Brain (organoid and tissue), 16 donors: ENCODE measurements at places on chromosomes 3 and 15.
A peak's percentile ranks its signal among the peaks of the same experiment; 100 is the strongest.

DNA sequence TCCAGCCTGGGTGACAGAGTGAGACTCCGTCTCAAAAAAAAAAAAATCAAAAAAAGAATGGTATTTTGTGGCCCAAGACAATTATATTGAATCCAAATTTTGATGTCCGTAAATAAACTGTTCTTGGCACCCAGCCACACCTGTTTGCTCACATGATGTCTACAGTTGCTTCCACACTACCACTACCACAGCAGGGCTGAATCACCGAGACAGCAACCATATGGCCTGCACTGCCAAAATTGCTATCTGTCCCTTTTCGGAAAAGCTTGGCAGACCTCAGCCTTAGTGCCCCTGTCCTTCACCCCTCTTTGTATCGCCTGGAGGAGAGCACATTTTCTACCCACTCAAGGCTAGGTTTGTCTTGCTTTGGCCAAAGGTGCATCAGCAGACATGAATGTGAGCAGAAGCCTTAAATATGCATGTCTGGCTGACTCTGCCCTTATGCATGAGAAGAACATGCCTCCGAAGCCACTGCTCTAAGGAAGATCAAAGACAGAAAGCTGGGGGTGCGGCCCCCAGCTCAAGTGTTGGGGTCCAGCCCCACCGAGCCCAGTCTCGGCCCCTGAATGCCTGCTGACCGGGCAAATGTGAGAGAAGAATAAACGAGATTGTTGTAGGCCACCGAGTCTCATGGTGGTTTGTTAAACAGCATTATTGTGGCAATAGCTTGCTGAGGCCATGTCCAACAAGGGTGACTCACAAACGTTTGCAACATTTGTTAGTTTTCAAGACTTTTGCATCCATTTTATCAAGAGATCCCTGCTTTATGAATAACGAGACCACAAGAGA is 108.1 kb downstream of the TPRA1 start:
- no peak for DNase-seq

- DNase-seq: peak; percentile 45
Observed at GRCh38 chr3:142027735-142028134, 121.6 kb downstream of the TFDP2 start.

- DNase-seq: no peak
Observed at GRCh38 chr3:158267015-158267414, 157.1 kb downstream of the RSRC1 start.

GRCh38 chr3:12905316-12906071 is 64.1 kb upstream of the RPL32 start:
- DNase-seq: no peak

- DNase-seq: no peak
Observed at GRCh38 chr3:100588251-100588650, 21.1 kb upstream of the ADGRG7 start.

GRCh38 chr3:177538048-177538749 is 340.9 kb upstream of the TBL1XR1 start:
- DNase-seq: peak; percentile 87

DNA sequence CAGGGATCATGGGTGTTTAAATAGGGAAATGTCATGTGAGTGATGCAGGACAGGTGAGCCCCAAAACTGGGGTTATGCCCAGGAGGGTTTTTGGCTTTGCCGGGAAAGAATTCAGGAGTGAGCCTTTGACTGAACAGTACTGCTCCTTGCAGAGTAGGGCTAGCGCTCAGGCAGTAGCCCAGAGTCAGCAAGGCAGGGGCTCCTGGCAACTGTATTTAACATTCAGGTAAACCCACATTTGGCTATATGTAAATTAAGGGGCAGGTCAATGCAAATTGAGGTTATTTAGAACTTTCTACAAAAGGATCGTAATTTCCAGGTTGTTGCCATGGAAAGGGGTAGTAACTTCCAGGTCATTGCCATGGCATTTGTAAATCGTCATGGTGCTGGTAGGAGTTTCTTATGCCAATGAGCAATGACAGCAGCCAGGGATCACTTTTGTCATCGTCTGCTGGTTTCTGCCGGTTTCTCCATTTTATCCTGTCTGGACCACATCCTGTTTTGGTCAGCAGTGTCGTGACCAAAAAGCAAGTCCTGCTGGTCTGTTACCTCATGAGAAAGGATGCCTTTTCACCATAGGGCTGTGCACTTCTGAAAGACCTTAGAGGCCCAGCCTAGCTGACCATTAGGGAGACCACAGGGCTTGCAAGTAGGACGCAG is 24.3 kb downstream of the MTHFS start:
- DNase-seq: no peak

DNA sequence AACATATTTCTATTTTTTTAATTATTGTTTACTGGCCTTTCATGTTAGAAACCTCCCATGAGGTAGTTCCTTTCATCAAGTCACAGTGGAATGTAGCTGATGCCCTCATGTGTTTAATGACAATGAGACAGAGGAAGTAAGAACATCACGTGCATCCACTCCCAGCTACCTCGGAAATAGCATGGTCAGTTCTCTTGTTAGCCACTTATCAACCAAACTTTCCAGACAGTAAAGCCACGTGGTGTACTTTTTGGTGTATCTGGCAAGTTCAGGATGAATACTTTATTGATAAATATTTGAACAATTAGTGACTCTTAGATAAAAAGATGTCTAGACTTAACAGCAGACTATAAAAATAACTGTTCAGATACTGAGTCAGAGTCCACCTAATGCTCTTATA is 781.7 kb downstream of the MECOM start:
- DNase-seq: no peak

GRCh38 chr15:74431116-74431515 is 2.6 kb downstream of the SEMA7A start:
- DNase-seq: no peak

- DNase-seq: no peak
Observed at GRCh38 chr3:189260556-189261493, 89.1 kb downstream of the TPRG1 start.

- DNase-seq: peak; percentile 80
Observed at GRCh38 chr15:74768771-74769342, 13.0 kb upstream of the CSK start.

DNA sequence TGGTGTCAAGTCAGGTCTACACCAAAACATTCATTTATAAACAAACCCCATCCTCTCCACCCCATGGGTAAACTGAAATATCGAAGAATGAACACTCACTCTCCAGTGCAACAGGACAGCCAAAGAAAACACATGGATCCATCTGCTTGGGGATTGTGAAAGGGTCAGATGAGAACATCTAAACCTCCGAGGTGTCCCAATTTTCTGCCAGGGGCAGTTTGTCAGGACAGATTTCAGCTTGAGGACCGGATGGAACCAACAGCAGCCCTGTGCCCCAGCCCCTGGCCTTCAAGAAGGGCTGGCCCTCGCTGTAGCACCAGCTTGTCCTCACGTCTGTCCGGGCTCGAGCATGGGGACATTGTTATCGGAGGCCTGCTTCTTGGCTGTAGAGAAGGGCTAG is 45.5 kb downstream of the PCSK6 start:
- DNase-seq: no peak

DNA sequence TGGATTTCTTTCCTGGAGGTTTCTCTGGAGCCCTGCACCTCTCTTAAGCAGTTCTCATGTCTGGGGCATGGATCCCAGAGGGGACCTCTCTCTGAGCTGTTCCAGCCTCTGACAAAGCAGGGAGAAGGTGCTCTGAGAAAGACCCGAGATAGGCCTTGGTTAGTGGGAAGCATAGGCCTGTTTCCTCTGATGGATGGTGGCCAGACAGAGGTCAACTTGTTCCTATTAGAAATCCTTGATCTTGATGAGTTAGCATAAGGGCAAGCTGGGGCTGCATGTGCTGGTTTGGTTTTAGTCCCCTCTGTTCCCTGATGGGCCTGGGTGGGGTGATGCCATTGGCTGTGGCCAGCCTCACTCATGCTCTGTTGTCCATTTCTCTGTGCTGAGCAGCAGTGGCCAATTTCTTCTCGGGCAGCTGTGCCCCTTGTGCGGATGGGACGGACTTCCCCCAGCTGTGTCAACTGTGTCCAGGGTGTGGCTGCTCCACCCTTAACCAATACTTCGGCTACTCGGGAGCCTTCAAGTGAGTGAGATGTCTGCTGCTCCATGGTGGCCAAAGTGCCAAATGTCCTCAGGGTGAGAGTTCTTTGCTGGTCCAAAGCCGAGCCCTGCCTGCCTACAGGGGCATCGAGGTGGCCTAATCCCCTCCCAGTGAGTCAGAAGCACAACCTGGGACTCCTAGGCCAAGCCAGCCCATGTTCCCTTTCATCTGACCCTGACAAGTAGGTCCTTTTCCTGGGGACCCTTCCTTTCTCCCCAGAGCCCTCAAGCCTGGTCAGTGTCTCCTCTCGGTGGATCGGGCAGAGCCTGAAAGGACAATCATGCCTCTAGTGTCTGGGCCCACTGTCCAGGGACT is 9.0 kb downstream of the TF start:
- DNase-seq: no peak

GRCh38 chr15:75732809-75733451 is 20.3 kb upstream of the CSPG4 start:
- DNase-seq: peak; percentile 76

DNA sequence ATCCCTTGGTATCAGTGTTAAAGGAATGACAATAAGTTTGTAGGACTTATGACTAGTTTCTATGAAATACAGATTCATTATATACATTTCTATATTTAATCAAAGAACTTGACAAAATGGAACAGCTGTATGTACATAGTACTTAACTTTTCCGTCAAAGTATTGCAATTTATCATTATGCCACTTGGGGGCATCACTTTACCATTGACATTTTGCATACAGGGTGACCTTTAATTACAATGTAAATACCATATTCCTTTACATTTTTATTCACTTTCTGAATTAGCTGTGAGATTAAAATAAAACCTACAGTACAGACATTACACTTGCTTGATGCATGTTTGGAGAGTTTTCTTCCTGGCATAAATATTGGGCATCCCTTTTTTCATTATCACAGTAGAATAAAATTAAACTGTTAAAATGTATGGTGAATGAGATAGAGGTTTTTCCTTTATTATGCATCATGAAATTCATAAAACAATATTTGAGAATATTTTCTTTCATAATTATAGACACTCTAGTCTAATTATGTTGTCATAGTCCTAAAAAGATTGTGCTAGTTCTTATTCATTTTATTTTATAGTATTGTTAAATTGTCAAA is 6.9 kb downstream of the NEK11 start:
- DNase-seq: peak; percentile 84

DNA sequence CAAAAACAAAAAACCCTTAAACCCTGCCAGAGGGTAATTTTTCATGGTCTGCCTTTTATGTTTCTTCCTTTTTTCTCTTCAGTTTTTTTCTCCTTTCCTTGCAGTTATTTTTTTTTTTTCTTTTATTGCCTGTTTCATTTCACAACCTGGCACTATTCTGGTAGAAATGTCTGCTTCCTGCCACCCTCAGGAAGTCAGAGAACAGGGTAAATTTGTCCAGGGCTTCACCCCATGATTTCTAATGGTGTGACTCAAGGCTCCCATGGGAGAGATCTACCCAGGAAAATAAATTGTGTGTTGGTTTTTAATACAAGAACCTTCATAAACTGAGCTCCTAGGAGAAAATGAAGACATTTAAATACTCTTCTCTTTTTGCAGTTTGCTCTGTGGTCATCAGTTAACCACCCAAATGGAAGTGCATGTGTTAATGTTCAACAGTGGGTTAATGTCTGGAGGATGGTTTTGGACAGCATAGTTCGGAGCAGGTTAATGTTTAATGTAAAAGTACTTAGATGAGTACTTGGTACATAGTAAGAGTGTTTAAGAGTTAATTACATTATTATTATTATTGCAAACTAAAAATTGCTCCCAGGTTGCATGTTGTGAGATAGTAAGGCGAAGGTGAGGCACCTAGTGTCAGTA is 45.9 kb downstream of the CGNL1 start:
- no peak for DNase-seq

- DNase-seq: no peak
Observed at GRCh38 chr3:47520756-47521155, 7.2 kb upstream of the ELP6 start.

GRCh38 chr3:183807209-183807728 is 18.1 kb downstream of the MAP6D1 start:
- no peak for DNase-seq

DNA sequence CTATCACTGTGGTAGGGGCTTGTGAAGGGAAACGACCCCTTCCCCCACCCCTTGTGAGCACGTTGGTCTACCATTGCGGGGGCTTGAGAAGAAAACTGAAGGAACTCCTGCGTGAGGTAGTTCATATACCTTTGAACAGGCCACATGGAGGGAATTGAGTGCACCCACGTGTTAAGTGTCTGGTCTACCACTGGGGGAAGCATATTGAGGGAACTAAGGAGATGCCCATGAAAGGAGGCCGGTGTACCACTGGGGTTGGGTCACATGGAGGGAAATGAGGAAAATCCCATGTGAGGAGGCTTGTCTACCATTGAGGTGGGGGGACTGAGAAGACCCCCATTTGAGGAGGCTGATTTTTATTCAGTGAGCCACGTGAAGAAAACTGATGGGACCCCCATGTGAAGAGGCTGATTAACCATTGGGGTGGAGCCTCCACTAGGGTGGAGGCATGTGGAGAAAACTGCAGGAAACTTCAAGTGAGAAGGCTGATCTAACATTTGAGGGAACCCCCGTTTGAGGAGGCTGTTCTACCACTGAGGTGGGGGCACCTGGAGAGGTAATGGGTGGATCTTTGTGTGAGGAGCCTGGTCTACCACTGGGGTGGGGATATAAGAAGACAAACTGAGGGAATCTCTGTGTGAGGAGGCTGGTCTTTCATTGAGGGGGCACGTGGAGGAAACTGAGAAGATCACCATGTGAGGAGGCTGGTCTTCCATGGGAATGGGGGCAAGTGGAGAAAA is 163.2 kb downstream of the FBLN2 start:
- no peak for DNase-seq

DNA sequence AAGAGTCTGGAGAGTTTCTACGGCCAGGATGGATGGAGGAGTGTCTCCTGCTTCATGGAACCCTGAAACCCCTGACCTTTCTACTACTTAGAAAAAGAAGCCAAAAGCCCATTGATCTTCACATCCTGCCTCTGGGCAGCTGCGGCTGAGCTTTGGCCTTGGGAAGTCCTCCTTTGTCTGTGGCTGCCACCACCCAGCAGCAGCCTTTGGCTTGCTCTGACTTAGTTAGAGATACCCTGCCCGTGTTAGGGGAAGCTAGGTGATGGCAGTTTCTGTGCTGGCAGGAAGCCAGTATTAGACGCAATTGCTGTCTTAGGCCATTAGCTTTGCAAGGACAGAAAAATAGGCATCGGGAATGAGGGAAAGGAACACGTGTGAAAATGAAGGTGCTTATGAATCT is 18.8 kb downstream of the APH1B start:
- DNase-seq: no peak

DNA sequence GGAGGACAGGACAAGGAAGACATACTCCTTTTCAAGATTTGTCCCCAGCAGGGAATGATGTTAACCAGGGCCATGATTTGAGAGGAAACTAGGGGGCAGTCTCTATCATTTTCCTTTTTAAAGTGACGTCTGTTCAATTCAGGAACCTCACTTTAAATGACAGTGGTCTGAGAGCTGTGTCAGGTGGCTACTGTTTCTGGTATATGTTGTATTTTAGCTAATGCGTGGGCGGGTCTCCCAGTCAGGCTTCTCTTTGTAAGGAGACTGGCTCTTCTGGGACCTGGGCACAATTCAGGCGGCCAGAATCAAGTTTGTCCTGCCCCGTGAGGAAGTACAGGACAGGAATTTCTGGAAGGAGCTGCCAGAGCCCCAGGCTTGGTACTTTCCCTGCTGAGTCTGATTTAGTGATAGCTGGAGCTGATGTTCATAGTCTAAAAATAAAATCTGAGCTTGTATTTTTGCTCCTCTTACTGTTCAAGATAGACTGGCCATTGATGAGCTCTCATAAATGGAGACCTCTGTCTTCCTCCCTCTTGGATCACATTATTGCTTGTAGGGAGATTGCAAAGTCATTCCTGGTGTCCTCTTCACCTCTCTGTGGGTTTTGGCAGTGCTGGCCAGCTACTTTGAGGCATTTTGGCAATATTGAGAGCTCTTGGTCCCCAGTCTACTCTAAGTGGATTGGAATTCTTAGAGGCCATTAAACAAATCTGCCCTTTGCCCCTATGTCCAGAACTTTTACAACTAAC is 25.6 kb downstream of the SQOR start:
- DNase-seq: no peak
